ENCODE measurements at places on chromosomes 6 and 20.
A peak's percentile ranks its signal among the peaks of the same experiment; 100 is the strongest.

GRCh38 chr20:37404461-37404890 is 58.5 kb downstream of the SRC start:
- no peak for DNase-seq

- DNase-seq, result no peak
These were observed 61.6 kb downstream of the IRF4 start for GRCh38 chr6:453152-453551.

DNA sequence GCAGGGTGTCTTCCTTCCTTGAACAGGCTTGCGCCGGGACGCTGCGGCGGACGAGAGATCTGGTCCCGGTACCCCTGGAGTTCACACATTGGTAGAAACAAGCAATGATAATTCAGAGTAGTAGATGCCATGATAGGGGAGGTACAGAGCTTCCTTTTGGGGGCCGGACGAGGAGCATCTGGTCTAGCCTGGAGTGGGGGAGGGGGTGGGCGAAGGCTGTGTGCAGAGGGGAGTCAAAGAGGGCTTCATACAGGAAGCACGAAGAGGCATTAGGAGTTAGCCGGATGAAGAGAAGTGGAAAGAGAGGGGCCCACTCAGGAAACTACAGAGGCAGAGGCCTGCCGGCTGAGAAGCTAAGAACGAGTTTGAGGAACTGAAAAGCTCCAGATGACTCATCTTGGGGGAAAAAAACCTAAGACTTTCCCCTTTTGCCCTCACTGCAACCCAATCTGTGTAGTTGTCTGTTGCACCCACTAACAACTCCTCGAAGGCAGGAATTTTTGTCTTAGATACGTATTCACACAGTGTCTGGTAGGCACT is 611 bp downstream of the CNPY3 start:
- DNase-seq, result peak; percentile 50

GRCh38 chr6:73694711-73695411 is 1.1 kb upstream of the CD109 start:
- no peak for DNase-seq

DNA sequence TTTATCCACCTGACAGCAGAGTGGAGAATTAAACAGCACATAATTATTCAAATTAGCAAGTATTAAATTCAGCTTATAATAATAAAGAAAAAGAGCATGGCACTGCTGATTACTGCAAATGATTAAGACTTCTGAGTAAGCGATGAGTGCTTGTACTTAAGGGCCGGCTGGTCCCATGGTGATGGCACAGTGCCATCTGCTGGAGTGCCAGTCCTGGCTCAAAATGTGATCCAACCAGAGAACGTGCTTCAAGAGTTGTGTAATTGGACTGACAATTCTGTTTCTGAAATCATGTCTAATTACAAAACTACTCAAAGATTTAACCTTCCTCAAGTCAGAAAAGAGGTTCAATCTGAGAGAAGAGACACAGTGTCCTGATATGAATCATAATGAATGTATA is 181.6 kb upstream of the RGS17 start:
- DNase-seq, result no peak

DNA sequence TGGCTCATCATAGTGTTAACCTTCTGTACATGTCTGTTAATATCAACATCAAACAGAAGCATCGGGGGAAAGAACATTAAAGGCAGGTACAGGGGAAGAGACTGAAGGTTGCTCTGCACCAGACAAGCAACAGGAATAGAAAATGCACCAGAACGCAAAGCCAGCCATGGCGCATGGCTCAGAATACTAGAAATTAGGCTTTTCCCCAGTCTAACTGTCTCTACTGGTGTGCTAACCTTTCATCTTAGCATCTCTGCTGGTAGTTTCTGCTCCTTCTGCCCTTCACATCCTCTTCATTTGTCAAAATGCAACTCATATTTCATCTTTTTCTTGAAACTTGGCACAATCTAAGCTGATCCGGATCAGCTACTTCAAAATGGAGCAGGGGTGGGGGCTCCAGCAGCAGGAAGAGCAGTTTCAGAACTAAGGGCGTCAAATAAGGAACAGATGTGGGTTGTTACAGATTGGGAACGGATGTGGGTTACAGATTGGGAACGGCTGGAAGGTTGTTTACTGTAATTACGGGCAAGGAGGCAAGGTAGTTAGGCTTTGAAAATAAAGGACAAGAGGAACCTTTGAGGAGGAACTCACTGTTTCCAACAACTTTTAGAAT is 13.1 kb upstream of the RNASET2 start:
- DNase-seq, result no peak

GRCh38 chr6:143096403-143096802 is 35.7 kb downstream of the AIG1 start:
- no peak for DNase-seq

DNA sequence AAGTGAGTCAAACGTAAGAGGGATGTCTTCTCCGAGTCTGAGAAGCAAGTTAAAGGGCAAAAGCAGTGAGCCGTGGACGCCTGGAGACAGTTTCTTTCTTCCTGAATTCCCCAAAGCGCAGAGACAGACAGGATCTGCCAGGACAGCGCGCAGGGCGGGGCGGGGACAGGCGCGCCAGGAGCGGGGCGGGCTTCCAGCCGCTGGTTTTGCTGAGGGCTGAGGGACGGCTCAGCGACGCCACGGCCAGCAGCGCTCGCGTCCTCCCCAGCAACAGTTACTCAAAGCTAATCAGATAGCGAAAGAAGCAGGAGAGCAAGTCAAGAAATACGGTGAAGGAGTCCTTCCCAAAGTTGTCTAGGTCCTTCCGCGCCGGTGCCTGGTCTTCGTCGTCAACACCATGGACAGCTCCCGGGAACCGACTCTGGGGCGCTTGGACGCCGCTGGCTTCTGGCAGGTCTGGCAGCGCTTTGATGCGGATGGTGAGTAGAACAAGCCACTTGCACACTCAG is at the start of gene SCGN:
Gene SCGN, plus strand, starts transcription at position 209 of the 509 bp plus-strand sequence. Its CDS starts 189 bp downstream, at position 398.
- DNase-seq, result no peak

DNA sequence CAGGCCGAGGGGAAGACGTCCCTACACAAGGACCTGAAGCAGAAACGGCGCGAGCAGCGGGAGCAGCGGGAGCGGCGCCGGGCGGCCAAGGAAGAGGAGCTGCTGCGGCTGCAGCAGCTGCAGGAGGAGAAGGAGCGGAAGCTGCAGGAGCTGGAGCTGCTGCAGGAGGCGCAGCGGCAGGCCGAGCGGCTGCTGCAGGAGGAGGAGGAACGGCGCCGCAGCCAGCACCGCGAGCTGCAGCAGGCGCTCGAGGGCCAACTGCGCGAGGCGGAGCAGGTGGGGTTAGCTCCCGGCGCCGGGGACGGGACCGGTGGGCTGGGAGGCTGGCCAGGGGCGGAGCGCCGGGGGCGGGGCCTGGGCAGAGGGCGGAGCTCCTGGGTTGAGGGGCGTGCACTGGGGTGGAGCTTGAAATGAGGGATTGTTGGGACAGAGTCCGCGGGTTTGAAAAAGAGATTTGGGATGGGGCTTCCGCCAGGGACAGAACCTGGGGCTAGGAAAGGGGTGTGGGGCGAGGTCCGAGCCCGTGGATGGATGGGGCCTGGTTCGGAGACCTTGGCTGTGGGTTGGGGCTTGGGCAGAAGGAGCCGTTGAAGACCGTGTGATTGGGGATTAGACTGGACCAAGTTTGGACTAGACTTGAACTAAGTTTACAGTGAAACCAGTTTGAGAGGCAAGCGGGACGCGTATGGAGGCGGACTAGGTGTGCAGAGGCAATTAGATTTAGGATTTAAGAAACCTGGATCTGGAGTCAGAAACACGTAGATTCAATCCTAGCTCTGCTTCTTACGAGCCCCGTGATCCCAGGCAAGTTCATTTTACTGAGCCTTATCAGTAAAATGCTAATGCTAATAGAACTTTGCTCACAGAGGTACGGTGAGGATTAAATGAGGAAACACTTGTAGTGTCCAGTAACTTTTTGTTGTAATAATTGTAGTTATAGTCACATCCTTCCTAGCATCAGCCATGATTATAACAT is 20.9 kb downstream of the DEF6 start:
- DNase-seq, result no peak
